Bronchus fibroblast of lung (primary cell): ENCODE measurements at places on chromosomes 2 and 18. TPM values are rescaled to one million over a fixed set of nuclear protein-coding genes. Genes with fewer than 3 reads are reported as not detected.

Gene OTOS
- total RNA-seq = not detected in 2 replicates

Gene ALLC
- not detected in 2 replicates for total RNA-seq

Gene EVX2
- not detected in 2 replicates for total RNA-seq

Gene SLC40A1
- total RNA-seq = 1.7 and 2.1 TPM in 2 replicates

Gene KLF11
- total RNA-seq = 3.5 and 3.7 TPM in 2 replicates

Gene NPPC
- not detected in 2 replicates for total RNA-seq

Gene SFT2D3
- total RNA-seq = 3.7 and 5.0 TPM in 2 replicates

Gene NFE2L2
- total RNA-seq = 33.0 and 38.5 TPM in 2 replicates

Gene CHRNG
- not detected in 2 replicates for total RNA-seq

Gene CFAP65
- total RNA-seq = not detected in 2 replicates
